ENCODE measurements at places on chromosomes 5 and 9.

GRCh38 chr9:295576-295975 lies 80.9 kb downstream of the DOCK8 start:
- no peak for DNase-seq

GRCh38 chr5:128199104-128199503 lies 115.5 kb downstream of the SLC12A2 start:
- no peak for DNase-seq

DNA sequence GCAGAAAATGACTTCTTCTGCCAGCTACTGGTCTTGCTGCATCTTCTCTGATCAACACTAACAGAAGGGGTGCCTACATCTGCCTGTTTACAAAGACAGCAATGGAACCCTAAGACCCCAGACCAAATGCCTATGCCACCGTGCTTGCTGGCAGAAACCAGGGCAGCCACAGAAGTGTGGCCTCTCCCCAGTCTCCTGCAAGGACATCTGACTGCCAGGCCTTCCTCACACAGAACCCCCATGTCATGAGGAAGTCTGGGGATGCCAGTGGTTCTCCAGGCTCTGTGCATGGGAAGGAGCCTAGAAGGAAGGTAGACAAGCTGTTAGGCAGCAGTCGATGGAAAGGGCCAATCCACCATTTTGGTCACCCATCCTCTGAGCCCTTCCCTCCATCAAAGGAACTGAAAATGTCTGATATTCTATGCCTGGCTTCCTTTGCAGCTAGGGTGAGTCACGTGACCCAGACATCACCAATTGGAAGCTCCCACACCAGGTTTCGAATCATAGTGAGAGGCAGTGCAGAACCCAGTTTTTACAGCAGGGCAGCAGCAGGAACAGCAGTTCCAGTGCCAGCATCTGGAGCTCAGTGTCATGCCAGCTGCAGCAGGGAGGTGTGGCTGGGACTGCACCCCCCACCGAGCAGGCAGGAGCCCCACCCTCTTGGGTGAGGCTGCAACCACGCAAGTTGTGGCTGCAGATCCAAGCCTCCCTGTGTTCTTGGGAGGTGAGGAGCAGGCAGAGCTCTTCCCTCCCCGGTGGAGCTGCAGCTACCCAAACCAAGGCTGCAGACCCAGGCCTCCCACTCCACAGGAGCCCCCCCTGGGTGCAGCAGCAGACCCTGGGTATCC lies 123.4 kb downstream of the OLFM1 start:
- no peak for DNase-seq

DNA sequence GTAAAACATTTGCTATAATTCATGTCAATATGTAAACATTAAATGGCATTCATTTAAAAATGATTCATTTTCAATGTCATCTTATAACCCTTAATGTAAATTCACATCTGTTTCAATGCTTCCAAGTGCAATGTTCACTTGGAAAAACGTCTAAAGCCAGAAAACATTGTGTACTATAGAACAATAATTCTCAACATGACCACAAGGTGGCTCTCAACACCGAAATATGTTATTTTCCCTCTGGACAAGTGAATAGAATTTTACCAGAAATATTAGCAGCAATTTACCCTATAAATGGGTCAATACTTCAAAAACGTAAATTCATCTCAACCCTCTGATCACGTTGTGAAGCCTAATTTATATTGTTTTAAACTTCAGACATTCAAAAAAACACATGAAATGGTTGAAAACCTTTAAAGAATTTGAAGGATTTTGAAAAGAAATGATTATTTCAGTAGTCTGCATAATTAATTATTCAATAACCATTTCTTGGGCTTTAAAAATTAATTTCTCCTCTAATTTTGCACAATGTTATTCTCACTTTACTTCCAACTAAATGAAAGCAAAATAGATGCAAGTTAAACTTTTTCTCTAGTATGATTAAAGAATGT lies 11.0 kb downstream of the CDH10 start:
- peak; percentile 65 for DNase-seq

GRCh38 chr5:165360784-165361542 lies 1855.5 kb downstream of the MAT2B start:
- DNase-seq: no peak

DNA sequence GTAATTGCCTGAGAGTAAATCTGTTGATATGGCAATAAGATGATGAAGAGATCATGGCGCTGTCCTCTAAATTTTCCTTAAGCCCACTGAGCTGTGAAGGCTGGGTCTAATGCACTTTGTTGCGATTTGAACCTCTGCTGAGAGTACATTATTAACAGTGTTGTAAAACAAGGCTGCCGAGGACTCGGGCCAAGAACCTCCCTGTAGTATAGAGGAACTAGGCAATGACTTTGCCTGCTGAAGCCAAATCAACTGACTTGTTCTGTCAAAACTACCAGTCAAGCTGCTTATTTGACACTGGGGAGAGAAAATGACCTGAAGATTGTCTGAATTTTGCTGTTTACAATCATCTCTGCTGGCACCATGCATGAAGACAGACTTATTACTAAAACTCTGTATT lies 1154.7 kb downstream of the DTWD2 start:
- no peak for DNase-seq

DNA sequence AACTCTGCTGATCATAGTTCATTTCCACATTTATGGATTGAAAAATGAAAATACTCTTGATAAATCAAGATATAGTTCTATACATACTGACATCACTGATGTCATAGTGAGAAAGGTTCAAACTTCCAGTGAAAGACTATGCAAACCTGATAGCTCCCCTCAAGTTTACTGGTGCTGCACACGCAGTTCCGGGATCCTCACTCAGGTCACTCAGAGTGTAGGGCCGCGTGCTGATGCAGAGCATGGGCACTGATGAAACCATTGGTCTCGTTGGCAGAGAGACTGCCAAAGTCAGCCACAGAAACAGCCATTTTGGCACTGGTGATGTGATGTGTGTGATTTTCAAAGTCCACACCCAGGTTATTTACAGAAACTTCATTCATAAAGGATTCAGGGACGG lies 13.5 kb downstream of the SETD9 start:
- DNase-seq: no peak

DNA sequence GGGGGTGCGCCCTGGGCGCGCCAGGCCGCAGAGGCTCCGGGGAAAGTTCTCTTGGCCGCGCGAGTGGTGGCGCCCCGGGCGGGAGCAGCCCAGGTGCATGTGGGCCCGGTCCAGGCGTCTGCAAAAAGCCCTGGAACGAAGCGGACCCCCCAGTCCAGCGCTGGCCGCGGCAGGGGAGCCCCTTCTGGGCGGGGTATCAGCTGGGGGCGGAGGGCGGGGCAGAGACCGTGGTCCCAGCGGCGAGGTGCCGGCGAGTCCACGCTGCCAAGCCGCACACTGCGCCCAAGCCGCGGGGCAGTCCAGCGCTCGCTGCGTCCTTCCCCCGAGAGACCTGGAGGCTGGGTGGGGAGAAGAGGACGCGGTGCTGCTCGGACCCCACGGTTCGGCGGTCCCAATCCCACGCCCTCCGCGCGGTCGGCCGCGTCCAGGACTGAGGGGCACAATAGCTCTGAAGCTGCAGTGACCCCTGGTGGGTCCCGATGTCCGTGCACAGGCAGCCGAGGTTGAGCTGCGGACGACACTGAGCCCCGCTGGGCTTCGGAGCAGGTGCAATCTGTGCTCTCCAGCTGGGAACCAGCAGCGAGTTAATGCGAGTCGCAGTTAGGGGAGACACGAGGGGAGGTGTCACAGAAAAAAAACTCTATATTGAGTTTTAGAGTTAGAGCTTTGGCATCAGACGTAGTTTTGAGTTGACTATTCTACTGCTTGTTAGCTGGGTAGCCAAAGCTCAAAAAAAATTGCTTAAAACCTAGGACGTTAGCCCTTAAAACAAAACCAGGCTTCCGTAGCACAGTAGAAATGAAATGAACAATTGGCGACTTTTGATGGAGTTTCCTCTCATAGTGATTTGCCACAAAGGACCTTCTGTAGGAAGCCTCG lies 1.1 kb upstream of the EPB41L4A start:
- peak; percentile 84 for DNase-seq

DNA sequence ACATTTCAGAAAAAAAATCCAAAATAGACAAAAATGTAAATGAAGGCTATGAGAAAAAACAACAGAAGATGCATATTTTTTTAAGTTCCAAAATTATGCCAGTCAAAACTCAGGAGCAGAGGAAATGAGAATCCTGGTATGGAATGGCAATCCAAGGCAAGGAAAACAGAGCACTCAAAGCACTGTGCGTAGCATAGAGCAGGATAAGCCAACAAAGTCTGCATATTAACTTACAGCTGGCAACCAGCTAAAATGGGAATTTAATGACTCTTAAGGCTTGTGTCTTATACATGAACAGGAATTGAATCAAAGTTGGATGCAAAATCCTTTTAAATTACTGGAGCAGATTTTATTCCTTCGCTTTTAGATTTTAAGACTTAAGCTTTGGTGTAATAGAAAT lies 203.5 kb upstream of the DAPK1 start:
- no peak for DNase-seq

DNA sequence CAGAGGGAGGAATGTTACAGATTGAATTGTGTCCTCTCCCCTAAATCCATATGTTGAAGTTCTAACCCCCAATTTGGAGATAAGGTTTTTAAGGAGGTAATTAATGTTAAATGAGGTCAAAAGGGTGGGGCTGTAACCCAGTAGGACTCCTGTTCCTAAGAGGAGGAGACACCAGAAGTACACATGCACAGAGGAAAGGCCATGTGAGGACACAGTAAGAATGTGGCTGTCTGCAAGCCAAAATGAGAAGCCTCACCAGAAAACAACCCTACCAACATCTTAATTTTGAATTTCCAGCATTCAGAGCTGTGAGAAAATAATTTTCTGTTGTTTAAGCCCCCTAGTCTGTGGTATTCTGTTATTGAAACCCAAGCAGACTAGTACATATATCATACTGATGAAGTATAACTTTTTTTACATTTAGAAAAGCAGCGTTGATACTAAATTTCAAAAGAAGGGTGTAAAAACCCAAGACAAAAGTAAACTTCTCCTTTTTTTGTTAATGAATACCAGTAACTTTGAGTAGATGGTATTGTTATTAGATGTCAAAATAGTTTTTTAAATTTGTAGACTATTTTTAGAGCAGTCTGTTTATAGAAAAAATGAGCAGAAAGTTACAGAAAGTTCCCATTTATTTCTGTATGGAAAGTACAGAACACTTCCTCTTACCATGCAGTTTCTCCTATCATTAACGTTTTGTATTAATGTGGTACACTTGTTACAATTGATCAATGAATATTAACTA lies 25.1 kb downstream of the RNF180 start:
- no peak for DNase-seq

DNA sequence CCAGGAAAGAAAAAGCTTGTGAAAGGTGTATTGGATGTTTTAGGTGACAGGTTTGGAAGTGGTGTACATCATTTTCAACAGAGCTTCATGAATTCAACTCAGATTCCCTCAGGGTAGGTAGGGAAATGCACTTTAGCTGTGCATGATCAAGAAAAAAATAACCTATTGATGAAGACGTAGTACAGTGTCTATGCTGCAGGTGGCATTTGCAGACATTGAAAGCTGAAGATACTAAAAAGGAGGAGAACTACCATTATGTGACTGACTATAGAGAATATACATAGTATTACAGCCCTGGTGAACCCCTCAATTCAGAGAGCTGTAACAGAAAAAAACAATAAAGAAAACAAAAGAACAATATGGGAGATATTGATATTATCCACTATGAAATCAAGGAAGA lies 2344.7 kb upstream of the ACO1 start:
- DNase-seq: no peak

DNA sequence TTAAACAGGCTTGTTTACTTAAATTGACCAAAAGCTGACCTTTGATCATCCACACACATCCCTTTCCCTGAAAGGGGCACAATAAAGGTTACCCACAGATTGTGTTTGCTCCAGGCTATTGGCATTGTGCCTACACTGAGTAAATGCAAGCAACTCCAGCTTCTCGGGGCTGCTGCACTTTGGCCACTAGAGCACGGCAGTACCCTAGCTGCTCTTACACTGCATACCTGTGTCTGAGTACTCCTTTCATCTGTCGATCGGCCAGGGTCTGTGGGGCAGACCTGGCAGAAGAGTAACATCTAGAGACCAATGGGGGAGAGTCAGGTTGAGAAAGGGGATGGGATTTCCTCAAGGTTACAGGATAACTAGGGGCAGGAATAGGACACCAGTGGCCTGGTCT lies 281.9 kb upstream of the NMUR2 start:
- DNase-seq: no peak

DNA sequence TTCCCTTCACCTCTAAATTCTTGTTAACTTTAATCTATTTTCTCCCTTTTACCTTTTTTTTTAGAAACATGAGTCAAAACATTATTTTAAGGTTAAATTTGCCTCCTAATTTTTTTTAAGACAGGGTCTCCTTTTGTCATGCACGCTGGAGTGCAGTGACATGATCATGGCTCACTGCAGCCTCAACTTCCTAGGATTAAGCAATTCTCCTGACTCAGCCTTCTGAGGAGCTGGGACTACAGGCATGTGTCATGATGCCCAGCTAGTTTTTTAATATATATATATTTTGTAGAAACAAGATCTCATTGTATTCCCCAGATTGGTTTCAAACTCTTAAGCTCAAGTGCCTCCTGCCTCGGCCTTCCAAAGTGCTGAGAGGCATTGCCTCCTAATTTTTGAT lies 424.7 kb upstream of the FAM174A start:
- DNase-seq: no peak

DNA sequence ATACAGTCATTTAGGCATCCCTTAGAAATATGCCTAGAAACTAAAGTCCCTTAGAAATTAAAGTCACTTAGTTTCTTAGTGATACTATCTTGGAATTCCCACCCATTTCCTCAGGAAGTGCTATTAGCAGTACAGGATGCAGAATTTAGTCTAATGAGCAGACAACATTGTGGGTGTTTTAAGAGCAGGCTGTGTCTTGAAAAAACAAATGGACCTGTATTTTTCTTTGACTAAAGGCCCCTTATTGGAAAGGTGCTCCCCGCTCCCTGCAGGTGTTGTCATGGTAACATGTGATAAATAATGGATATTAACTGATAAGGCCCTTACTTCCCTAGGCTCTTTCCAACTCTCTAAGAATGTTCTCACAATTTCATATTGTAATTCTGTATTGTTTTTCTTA lies 38.8 kb upstream of the STARD4 start:
- DNase-seq: no peak

GRCh38 chr9:4665357-4665756 lies 923 bp downstream of the SPATA6L start:
- no peak for DNase-seq

GRCh38 chr5:141691286-141691866 lies 9.3 kb upstream of the ARAP3 start:
- no peak for DNase-seq

DNA sequence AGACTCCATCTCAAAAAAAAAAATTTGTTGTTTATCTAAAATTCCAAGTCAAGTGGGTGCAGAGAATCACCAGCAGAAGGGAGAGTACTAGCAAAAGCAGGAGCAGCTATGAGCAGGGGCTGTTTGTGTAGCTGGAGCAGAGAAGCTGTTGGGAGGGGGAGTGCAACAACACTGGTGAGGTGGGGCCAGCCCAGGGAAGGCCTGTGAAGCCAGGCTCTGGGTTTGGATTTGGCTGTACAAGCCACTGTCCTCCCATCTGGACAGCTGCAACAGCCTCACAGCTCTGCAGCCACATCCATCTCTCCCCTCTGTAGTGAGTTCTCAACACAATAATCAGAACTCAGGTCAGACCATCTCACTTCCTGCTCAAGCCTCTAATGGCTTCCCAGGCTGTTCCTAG lies 59.4 kb downstream of the TMOD1 start:
- no peak for DNase-seq
